OCI-M1 (cell line): ENCODE measurements at places on chromosomes 16 and 17.

- no peak for DNase-seq
Observed at GRCh38 chr17:19331134-19331533, 31.4 kb downstream of the B9D1 start.

GRCh38 chr16:27483624-27484023, 66.1 kb downstream of the GTF3C1 start:
- no peak for DNase-seq

DNA sequence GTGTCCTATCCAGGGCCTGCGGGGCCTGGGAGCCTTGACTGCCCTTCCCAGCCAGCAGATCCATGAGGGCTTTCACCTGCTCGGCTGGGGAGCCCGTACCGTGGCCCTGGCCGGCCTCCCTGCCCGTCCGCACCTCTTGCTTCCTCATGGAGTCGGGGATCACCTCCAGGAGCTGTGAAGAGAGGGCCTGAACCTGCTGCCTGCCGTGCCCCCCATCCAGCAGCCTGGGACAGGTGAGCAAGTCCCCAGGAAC, 12.4 kb downstream of the NLRC3 start:
- no peak for DNase-seq

- no peak for DNase-seq
Observed at GRCh38 chr17:65830356-65830755, 268.9 kb upstream of the AXIN2 start.
